ENCODE measurements at places on chromosomes 3 and 15. TPM values are rescaled to one million over a fixed set of nuclear protein-coding genes. Genes with fewer than 3 reads are reported as not detected.

The NPAP1 gene
- 0.09 TPM for polyA plus RNA-seq

- no peak for DNase-seq
These were observed 257.2 kb downstream of the NFKBIZ start for GRCh38 chr3:102106416-102107097.

DNA sequence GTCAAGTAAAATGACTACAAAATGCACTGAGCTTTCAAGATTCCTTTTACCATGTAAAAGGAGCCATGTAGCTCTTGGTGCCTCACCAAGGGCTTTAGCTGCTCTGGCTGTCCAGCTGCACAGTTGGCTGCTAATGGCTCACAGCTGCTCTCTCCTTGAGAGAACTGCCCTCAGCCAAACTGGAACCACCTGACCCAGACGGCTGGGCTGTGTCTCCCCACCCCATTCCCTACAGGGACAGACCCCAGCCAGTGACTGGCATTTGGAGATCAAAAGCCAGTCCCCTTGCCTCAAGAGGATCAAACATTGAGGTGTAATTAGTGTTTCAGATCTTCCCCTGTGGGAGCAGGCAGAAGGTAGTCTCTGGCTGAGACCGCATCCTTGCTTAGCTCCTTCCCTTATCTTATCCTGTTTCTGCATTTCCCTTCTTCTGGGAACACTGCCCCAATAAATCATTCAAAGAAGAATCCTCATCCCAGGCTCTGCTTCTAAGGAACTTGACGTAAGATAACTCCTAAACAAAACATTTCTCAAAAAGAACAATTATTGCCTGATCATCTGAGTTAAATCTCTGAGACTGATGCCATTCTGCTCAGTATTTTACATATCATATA is 28.6 kb upstream of the UBE2E2 start:
- no peak for DNase-seq

DNA sequence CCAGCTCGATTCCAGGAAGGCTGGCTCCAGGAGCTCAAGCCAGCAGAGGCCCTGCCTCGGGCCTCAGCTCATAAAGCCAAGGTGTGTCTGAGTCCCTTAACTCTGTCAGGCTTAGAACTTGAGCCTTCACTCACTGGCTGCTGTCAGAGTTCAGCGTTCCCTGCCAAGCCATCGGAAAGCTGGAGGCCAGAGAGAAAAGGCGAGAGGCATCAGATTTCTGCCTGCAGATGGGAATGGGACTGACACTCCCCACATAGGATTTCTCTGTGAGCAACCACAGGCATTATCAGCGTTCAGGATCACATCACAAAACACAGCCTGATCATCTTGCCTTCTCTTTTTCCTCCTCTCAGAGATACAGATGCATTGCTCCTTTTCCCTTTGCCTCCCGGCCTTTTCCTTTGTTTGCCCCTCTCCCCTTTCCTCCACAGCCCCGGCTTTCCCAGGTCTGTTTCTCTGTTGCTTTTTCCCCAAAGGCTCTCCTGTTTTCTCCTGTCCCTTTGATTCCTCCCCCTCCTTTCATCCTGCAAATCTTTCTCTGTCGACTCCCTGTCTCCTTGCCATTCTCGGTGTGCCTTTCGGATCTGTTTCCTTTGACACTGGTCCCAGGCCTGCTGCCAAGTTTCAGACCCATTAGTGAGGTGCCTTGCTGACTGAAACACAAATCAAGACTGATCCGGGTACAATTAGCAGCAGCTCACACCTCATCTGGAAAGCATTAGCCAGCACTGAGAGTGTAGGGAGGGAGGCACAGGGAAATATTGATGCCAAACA is 44.5 kb upstream of the BOC start:
- peak; percentile 86 for DNase-seq

DNA sequence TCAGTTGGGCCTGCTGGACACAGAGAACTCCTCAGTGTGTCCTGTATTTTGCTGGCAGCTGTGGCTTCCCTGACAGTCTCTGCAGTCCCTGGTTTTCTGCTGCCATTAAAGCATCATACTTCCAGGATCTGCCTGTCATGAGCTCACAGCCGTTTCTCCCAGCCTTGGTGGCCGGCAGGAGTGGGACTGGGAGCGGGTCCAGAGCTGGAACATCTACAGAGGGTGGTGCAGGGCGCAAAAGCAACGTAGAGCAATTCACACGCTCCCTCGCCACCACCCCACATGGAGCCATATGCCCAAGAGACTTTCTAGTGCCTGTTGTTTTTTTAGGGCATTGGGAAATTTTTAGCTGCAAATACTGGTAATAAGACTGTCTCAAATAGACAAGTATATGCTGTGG is 33.6 kb downstream of the ABTB1 start:
- no peak for DNase-seq

DNA sequence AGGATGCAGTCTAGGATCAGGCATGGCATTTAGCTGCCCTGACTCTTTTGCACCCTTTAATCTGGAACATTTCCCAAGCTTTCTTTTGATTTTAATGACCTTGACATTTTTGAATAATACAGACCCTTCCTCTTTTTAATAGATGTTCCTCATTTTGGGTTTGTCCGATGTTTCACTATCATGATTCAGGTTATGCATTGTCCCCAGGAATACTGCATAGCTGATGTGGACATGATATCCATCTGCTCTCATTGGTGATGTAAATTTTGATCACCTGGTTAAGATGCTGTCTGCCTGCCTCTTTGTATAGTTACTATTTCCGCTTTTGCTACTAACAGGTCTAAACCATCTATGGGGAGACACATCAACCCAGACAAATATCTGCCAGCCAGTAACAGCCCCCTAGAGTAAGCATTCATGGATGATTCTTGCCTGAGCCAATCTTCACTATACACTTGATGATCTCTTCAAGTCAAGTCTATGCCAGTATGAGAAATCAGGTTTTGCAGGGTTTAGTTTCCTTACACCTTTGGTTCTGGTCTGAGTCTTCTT is 50.6 kb upstream of the ULK4 start:
- DNase-seq = no peak

The ST3GAL6 gene
- polyA plus RNA-seq = 6.1 TPM

DNA sequence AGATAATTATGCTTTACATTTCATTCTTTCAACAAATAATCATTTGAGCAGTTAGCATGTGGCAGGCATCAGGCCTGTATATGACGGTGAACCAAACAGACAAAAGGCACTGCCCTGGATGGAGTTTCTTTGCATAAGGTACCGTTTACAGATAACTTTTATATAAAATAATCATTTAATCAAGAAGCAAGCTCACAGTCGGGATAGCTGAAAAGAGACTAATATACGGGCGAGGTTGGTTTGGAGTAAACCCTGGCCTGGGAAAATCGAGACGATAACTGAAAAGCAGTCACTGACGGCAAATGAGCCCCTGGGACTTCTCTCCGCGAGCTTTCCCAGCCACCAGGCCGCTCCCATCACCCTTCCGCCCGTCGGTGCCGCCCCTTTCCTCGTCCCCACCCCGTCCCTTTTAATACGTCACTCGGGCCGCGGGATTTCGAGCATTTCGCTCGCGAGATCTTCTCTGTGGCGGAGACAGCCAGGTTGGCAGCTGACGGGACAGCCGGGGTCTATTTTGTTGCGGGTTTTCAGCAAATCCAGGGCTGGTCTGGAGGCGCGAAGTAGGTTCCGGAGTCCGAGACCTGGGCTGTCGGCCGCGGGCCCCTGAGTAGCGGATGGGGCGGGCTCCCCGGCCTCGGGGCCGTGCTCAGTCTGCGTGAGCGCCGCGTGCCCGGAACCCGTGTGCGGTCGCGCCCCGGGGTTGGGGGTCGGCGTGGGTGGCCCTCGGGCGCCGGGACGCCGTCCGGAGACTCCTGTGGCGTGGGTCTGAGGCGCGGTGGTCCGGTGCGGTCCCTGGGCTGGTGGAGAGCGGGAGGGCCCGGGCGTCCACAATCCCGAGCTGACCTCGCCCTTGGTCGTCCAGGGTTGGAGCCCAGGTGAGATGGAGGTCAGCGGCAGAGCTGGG is at the start of gene NMD3:
Gene NMD3, plus strand, starts transcription at position 462 of the 904 bp plus-strand sequence. CDS start 703 bp downstream, outside the sequence.
- DNase-seq = peak; percentile 87

DNA sequence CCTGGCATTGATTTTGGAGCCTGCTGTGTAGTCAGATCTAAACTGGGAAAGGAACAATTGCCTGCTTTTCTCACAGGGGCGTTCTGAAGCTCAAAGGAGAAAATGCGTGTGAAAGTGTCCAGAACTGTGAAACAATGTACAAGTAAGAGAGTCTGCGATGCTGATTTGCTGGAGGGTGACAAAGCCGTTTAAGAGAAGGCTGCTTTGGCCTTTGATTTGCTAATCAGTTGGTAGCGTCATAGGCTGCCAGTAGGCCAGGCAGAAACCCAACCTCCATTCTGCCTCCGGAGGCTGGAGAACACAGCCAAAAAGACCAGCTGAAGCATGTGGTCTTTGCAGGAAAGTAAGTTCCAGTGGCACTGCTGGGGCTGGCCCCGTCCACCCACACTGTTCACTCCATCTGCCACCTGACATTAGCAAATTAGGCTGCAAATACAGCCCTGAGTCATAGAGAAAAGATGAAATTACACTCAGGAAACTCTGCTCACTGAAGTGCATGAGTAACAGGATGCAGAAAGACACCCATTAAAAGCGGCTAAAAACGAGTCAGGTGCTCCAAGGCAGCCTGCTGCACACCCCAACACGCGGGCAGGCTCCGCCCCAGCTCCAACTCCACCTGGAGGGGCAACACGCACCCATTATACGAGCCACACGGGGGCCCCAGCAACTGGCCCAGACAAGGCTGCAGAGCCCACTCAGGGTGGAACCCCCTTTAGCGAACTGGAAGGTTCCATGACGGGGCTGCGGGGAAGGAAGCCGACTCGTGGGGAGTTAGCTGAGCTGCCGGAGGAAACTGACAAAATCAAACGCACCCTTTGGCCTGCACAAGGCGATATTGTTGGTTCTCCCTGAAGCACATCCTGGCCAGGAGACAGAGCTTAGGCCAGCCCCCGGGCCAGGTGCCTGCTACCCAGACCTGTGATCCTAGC is 31.6 kb downstream of the ZDHHC19 start:
- no peak for DNase-seq

GRCh38 chr3:168117853-168118313 is 22.2 kb upstream of the GOLIM4 start:
- no peak for DNase-seq

GRCh38 chr15:48006031-48006511 is 114.7 kb upstream of the SLC24A5 start:
- no peak for DNase-seq

The PRR20G gene
- polyA plus RNA-seq = not detected

DNA sequence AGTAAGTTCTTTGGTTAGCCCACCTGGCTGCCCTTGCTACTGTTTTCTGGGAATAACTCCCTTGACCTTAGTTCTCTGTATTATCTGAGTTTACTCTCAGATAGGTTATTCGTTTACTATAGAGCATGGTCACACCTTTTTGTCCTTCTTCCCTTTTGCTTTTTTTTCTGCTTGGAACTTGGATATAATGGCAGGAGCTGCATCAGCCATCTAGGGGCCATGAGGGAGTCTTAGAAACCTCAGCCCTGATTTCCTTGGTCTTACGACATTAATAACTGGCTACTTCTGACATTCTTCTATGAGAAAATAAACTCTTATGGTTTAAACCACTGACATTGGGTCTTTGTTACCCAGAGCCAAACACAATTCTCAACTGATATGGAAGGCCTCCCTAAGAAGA is 3.4 kb upstream of the SLC51B start:
- no peak for DNase-seq

DNA sequence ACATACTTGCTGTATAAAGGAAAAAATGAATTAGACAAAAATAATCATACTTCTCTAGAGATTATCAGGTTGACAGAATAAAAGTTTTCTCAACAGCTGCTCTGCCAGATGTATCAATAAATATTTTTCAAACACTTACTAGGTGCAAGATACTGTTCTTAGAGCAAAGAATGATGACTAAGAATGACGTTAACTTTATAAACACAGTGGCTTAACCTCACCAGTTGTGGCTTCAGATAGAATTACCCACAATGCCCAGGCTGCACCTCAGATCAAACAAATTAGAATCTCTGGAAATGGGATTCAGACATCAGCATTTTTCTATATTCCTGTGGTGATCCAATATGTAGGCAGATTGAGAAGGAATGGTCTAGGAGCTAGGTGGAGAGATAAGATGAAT is 422.4 kb upstream of the ATP11B start:
- DNase-seq = no peak

The SPINK8 gene
- polyA plus RNA-seq = not detected

Data from forelimb muscle (tissue), 1 donor.